ENCODE measurements at places on chromosomes 1 and 21.

- no peak for DNase-seq
Measured at GRCh38 chr1:115320377-115320776, 17.7 kb downstream of the NGF start.

DNA sequence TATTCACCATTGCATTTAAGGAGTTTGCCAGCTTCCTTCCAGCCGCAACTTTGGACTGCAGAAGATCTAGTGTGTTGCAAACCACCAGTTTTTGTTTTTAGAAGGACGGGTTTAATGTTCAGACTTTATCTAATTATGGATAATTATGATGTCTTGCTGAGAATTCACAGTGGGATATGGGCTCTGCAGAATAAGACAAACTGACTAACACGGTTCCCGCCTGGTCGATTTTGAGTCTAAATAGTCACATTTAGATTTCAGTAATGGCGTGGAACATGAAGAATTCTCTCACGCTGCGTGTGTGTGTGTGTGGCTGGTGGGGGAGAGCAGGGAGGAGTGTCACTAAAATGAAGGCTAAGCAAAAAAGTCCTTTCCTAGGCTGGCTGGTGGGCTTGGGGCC is 48.5 kb upstream of the DMRTB1 start:
- no peak for DNase-seq

DNA sequence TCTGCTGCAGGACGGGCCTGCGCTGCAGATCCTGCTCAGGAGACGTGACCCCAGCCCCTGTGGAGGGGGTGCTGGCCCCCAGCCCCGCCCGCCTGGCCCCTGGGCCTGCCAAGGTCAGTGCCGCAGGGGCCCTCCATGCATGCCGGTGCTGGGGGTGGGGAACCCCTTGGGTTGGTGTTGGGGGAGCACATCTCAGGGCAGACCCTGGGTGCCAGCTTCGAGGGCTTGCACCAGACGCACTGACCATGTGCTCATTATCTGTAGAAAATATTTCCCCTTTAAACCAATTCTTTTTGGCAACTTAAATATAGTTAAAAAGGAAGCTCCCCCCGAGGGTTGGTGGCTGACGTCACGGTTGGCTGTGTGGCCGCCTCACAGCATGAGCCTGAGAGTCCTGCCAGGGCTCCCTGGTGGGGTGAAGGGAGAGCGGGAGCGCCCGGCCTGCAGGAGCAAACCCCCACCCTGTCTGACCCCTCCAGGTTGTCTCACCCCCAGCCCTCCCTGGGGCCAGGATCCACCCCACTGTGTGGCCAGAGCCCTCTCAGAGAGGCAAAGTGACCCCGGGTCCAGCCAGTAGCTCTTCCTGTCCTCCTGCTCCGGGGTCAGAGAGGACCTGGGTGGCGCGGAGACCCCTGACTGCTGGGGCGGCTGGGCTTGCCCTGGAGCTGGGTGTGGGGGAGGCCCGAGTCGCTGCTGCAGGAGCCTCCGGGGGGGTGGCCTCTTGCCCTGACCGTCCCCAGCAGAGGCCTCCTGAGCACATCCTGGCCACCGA is 5.3 kb upstream of the PFKL start:
- DNase-seq = peak; percentile 30

DNA sequence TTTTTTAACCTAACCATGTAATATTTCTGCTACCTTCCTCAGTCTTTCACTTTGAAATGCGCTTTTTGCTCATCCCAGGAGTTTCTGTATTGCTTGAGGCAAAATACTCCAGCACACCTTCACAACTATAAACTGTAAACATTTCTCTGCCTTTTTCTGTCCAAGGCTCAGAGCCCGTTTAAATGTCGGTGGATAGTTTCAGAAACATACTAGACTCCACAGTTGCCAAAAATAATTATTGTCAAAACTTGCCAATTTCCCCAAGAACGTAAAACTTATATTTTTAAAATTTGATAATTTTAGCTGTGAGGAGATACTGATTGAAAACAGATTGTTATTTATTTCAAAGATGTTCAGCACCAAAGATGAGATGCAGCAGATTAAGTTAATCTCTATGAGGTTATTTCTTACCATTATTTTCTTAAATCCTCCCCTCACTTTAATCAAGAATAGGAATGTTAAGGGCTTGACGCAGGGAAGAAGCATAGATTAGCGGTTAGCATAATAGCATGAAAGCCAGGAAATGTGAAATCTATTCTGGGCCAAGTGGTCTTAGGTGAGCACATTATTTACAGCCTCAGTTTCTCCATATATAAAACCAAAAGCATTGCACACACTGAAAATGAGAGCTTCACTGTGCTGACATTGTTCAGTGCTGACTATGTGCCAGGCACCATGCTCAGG is 91.5 kb upstream of the ESRRG start:
- DNase-seq = no peak

DNA sequence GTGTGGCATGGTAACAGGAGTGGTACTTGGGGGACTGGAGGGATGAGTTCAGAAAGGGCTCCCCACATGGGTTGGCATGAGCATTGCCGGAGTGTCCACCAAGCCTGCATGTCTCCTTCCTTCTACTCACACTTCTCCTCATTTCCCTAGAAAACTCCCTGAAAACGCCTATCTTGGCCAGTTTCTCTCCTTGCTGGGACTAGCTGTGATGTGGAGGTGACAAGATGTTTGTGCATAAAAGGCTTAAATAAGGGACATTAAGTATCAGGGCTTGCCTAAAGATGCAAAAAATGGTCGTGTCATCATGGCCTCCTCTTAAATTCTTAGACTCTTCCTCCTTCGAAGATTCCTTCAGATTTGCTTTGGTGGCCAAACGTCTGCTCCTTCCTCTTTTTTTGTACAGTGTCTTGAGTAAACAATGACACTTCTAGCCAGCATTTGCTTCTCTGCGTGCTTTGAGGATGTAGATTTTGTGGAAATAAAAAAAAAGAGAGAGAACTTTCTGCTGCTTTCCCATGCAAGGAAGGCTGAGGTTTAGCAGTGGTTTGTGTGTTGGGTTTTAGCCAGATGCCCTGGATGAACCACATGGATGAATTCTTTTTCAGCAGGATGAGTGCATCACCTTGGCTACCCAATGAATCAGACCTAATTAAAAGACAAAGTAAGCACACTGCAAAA is 239.1 kb upstream of the IRF2BP2 start:
- no peak for DNase-seq
